Activated CD4-positive, alpha-beta T cell treated with anti-CD3 and anti-CD28 coated beads for 36 hours (primary cell): ENCODE measurements at places on chromosomes 1 and 21.

DNA sequence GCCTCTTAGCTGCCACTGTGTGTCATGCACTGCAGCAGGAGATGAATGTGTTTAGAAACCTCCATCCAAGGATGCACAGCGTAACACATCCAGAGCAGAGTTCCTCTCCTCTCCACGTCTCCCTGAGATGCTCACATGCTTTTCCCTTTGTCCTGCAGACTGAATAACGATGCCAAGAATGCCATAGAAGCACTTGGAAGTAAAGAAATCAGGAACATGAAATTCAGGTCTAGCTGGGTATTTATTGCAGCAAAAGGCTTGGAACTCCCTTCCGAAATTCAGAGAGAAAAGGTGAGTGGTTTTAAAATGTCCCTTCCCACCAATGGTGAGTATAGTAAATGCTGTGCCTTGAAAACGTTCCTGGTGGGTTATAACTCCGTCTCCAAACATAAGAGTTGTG is 13.4 kb upstream of the MX2 start:
- no peak for DNase-seq

GRCh38 chr1:238664139-238664538 is 722.2 kb upstream of the CHRM3 start:
- DNase-seq = no peak

DNA sequence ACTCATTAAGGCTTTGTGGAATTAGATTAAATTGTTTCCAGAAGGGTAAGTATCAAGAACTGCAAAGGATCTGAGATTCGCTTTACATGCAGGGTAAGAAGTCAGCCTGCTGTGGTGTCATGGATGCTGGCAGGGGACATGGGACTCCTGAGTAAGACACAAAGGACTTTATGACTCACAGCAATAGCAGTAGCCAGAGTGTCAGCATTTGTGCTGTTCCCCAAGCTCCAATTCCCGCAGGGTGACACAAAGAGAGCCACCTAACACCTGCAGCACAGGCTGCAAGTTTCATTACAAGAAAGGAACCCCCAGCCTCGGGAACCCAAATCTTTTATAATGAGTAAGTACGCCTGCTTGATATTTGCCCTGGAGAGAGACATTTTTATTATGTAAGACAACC is 298.1 kb upstream of the POU3F1 start:
- DNase-seq = peak; percentile 50

GRCh38 chr1:155437405-155437804 is 116.7 kb downstream of the RUSC1 start:
- no peak for DNase-seq

GRCh38 chr1:52153898-52154297 is 12.0 kb downstream of the ZFYVE9 start:
- no peak for DNase-seq

GRCh38 chr1:186409091-186409490 is 33.5 kb downstream of the ODR4 start:
- no peak for DNase-seq

GRCh38 chr1:27489501-27489972 is 430 bp downstream of the WASF2 start:
- peak; percentile 41 for DNase-seq

- DNase-seq = no peak
Observed at GRCh38 chr1:153777648-153778047, 2.4 kb downstream of the SLC27A3 start.

GRCh38 chr1:9760824-9761223 is 62.9 kb downstream of the CLSTN1 start:
- DNase-seq = no peak

- DNase-seq = no peak
Observed at GRCh38 chr1:246000638-246001015, 506.5 kb downstream of the SMYD3 start.

- DNase-seq = no peak
Observed at GRCh38 chr1:10398278-10398733, 558 bp upstream of the PGD start.

DNA sequence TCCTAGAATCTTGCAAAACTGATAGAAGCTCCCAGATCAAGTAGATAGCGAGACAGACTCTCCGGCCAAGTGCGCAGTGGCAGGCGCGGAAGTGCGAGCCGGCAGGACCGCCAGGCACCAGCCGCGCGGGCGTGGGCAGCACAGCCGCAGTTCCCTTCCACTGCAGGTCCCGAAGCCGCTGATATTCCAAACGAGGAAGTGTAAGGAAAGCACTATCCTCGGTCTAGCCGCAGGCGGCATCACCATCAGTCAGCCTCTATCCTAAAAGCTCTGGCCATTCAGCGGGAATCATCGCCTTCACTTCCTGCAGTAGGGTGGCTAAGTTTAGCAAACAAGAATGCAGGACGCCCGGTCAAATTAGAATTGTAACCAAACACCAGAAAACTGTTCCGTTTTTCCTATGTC is 710 bp downstream of the GLRX2 start:
- peak; percentile 53 for DNase-seq

GRCh38 chr1:17614586-17614985 is 75.1 kb downstream of the ARHGEF10L start:
- no peak for DNase-seq

GRCh38 chr1:2050793-2051682 is 827 bp downstream of the PRKCZ start:
- no peak for DNase-seq

DNA sequence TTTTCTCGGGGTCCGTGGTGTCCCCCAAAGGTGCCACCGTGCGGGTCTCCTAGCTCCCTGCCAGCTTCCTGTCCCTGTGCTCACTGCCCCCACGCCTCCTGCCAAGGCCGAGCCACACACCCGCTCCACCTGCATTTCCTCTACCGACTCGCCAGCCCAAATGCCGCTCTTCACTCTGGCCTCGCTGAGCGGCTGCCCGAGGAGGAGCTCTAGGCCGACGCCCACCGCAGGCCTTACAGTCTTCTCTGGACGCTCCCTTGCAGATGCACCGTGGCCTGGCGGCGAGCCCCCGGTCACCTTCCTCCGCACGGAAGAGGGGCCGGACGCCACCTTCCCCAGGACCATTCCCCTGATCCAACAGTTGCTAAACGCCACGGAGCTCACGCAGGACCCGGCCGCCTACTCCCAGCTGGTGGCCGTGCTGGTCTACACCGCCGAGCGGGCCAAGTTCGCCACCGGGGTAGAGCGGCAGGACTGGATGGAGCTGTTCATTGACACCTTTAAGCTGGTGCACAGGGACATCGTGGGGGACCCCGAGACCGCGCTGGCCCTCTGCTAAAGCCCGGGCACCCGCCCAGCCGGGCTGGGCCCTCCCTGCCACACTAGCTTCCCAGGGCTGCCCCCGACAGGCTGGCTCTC is 26.3 kb downstream of the FTCD start:
- no peak for DNase-seq

DNA sequence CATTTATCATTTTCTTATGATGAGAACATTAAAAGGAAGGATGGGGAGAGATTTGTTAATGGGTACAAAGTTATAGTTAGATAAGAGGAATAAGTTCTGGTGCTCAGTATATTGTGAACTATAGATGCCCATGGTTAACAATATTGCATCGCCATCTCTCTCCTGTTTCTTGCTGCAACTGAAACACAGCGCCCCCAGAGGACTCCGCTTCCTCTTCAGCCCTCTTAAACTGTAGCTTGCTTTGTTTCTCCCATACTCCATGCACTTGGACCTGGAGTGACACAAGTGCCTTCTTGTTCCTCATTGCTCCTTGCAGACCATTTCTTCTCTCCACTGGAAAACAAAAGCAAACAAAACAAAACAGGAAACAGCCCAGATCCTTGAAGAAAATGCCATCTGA is 70.1 kb upstream of the NTPCR start:
- peak; percentile 41 for DNase-seq

DNA sequence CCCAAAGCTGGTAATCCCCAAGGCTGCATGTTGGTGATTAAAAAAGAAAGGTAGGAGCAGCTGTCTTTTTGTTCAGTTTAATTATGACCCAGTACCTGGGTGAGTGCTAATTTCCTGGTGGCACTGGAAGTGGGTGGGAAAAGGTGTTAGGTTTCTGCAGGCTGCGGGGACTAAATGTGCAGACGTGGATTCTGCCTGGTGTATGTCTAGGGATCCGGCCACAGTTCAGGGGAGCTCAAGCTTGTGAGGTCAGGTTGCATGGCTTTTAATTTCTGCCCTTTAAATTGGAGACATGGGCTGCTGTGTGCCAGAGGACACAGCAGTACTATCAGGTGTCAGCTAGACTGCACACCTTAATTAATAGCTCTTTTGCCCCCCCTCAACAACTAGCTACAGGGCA is 20.3 kb upstream of the TBX19 start:
- no peak for DNase-seq

DNA sequence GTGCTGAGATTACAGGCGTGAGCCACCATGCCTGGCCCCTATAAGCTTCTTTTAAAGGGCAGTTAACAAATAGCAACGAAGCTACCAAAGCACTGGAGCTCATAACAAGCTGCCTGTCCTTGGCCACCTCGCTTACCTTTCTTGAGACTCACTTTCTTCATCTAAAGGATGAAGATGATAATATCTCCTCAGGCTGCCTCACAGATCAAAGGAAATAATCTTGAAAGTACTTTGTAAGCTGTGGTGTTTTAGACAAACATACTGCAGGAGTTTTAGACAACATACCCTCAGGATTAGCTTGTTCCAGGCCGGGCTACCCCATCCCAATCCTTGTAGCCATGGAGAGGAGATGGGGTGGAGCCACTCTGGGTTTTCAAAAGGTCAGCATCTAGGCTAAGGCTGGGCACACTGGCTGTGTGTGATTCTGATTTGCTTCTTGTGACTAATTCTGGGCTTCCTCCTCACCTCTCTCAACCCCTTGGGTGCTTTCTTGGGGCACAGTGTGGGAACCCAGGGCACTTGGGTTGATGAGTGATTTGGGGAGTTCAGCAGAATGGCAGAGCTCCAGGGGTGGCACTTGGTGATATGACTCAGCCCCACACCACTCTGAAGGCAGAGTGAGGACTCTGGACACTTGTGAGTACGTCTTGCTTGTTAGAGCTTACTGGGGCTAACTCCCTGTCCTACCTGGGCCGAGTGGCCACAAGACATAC is 5.2 kb downstream of the GPR25 start:
- peak; percentile 86 for DNase-seq

DNA sequence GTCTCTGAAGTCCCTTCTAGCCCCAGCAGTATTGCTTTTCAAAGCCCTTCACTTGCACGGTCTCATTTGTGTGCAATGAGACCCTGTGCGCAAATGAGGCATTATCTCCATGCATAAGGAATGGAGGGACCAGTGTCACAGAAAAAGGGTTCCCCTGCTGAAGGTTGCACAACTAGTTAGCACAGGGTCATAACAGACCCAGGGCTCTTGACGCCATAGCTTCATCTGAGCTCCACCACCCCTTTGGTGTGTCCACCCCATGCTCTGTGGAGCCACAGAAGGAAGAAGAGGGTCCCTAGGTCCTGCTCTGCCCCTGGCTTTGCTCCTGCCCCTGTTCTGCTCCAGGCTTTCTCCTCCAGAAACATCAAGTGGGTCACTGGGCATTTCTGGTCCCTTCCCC is 12.6 kb downstream of the SH2D2A start:
- no peak for DNase-seq

GRCh38 chr21:32914424-32915039 is 111.2 kb upstream of the OLIG2 start:
- no peak for DNase-seq

DNA sequence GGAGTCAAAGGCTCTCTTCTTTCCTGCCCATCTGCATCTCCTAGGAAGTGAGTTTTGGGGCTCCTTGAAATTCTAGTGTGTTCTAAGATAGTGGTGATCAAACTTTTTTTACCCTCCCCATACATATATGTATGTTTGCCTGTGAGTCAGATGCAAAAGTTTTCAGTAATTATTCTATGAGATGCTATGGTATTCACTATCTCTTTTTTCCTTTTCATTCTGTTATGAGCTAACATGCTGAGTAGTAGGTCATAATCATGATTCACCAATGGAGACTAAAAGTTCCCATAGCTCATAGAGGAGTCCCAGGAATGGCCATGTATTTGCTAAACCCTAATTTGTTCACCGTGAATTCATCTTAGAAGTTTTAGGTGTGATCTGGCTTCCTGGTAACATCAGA is 135.6 kb downstream of the GPR52 start:
- no peak for DNase-seq
